Hematopoietic multipotent progenitor cell (in vitro differentiated cells): ENCODE measurements at places on chromosomes 2 and 18.

- no peak for DNase-seq
Observed at GRCh38 chr2:220219371-220219770, 591.9 kb downstream of the SLC4A3 start.

DNA sequence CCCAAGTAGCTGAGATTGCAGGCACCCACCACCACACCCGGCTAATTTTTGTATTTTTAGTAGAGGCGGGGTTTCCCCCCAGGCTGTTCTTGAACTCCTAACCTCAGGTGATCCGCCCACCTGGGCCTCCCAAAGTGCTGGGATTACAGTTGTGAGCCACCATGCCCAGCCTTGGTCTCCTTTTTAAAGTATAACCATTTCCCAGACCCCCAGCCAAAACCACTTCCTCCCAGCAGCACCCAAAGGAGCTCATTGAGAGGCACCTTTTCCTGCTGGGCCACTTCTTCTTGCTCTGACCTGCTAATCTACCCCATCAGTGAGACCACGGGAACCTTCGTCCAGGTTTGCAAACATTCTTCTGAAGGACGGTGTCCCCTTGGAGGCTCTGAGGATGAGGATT is 69.9 kb downstream of the INPP5D start:
- DNase-seq, result no peak

- DNase-seq, result no peak
Observed at GRCh38 chr2:197011801-197012641, 85.5 kb upstream of the PGAP1 start.

GRCh38 chr2:199259671-199260070 is 198.1 kb downstream of the SATB2 start:
- DNase-seq, result no peak

- no peak for DNase-seq
Observed at GRCh38 chr2:157441072-157441454, 2.8 kb downstream of the CYTIP start.
